ENCODE measurements at places on chromosomes 2 and 18. TPM values are rescaled to one million over a fixed set of nuclear protein-coding genes. Genes with fewer than 3 reads are reported as not detected.

The GKN2 gene
- total RNA-seq: not detected

DNA sequence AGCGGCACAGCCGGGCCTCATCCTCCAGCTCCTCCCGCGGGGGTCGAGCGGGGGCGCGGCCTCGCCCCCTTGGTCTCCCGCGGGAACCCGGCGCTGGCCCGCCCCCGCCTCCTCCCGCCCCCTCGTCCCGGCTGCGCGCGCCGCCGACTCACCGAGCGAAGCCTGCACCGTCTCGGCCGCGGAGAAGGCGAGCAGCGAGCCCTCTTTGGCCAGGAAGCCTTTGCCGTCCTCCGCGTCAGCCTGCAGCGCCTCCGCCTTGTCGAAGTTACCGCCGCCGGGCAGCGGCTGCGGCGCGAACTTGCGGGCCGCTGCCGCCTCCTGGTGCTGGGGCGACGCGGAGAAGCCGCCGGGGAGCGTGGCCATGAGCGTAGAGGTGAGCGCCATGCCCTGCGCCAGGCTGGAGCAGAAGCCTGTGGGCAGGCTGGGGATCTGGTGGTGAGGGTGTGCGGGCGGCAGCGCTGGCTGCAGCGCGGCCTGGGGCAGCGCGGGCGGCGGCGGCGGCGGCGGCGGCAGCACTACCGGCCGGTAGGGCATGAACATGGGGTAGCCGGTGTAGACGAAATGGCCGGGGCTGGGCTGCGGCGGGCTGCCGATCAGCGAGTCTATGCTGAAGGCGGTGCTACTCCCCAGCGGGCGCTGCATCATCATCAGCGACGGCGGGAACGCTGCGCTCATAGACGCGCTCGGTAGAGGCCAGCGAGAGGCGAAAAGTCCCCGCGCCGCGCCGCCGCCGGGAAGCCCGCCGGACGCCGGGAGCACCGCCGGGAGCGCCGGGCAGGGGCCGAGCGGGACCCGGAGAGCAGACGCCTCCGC, 683 bp downstream of the GBX2 start:
- DNase-seq: no peak

GRCh38 chr2:14996351-14997014, 364.0 kb downstream of the LRATD1 start:
- DNase-seq: no peak

DNA sequence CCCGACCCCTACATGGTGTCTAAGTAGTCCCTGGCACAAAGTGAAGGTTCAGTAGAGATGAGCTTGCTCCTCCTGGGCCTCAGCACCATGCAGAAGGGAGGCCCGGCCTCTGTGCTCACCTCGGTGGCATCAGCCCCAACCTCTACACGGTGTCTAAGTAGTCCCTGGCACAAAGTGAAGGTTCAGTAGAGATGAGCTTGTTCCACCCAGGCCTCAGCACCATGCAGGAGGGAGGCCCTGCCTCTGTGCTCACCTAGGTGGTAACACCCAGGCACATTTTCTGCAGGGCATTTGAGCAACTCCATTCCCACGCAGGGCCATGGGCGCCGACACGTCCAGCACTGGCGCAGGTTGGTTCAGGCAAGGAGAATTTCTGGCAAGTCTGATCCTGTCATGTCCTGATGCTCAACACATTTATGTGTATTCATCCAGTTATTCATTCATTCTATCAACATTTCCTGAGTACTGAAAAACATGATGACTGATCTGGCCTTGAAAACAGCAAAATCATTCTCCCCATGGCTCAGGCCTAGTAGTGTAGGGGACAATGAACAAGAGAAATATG, 408.2 kb upstream of the MYT1L start:
- no peak for DNase-seq

GRCh38 chr2:121335294-121336290, 50.6 kb upstream of the TFCP2L1 start:
- no peak for DNase-seq

DNA sequence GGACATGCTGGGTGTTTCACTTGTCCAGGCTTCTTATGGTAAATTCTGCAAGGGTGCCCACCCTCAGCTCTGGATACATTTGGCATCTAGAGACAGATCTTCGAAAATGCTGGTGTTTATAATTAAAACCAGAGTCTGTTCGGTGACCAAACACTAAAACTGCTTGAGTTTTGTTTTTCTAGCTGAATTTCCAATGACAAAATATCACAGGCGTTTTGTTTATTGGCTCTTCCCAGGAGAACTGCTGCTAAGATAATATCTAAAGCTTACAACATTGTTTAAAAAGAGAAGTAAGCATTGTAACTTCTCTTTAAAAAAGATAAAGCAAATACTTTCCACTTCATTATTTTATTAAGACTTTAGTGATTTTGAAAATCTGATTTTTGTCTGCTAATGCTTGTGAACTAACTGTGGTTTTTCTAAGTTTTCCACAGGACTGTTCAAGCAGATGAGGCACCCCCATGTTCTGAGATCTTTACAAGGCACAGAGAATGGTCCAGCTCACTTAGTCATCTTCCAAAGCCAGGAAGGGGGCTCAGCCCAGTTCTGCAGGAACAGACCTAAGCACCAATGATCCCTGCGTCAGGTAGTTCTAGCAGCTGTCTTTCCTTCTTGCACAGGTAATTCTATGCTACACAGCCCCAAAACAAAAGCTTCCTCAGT, 94.8 kb upstream of the LTBP1 start:
- no peak for DNase-seq

GRCh38 chr2:234828382-234829073, 123.3 kb upstream of the SH3BP4 start:
- DNase-seq: no peak

- DNase-seq: no peak
Measured at GRCh38 chr2:169344736-169345485, 17.4 kb downstream of the LRP2 start.

GRCh38 chr2:166384774-166385173, 9.0 kb upstream of the SCN9A start:
- DNase-seq: no peak

DNA sequence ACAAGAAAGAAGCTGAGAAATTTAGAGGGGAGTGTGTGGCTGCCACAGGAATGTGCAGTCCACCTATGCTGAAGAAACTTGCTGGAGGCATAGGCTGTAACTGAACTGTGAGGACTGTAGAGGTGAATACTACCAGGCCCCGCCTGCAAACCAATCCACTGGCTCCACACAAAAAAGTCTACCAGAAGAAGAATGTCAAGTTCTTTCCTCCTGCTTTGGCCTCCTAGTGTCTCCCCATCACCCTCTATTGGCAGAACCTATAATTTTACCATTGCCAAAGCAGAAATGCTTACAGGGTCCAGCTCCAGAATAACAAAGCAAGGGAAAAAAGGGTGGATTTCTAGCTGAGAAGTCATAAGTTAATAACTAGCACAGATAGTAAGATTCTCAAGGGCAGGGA, 5.9 kb upstream of the ATP5MC3 start:
- DNase-seq: peak; percentile 21

- DNase-seq: no peak
Measured at GRCh38 chr2:218501665-218502064, 66.5 kb downstream of the USP37 start.

The CRYBA2 gene
- total RNA-seq: not detected

GRCh38 chr2:143083636-143084035, 45.6 kb upstream of the ARHGAP15 start:
- DNase-seq: peak; percentile 15

The IL1B gene
- not detected for total RNA-seq

GRCh38 chr2:34656632-34657031, 1057.5 kb upstream of the FAM98A start:
- no peak for DNase-seq

GRCh38 chr2:2464643-2465042, 133.6 kb upstream of the MYT1L start:
- no peak for DNase-seq

DNA sequence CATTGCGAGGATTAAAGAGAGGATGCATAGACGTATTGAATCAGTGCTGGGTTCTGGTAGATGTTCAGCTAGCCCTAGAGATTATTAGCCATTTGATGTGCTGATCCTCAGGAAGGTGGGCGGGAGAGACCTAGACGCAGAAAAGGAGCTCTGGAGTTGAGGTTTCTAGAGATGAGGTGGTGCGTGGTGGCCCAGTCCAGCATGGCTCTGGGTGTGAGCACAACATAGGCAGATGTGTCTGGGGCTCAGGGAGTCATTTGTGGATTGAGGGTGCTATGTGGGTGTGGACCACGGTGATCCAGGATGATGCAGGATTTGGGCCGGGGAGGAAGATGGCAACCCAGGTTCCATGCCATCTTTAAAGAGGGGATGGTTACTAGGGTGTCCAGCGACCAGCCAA, 102.1 kb downstream of the NEDD4L start:
- DNase-seq: no peak

The SSB gene
- 129 TPM for total RNA-seq

The KLHL29 gene
- total RNA-seq: 2.4 TPM

The ZNF804A gene
- total RNA-seq: not detected

The CFC1 gene
- not detected for total RNA-seq

- no peak for DNase-seq
Measured at GRCh38 chr2:152519581-152519952, 184.6 kb downstream of the FMNL2 start.

The LOXL3 gene
- 0.41 TPM for total RNA-seq

GRCh38 chr2:29261003-29261402, 145.8 kb downstream of the CLIP4 start:
- DNase-seq: no peak

The TCF7L1 gene
- total RNA-seq: not detected

DNA sequence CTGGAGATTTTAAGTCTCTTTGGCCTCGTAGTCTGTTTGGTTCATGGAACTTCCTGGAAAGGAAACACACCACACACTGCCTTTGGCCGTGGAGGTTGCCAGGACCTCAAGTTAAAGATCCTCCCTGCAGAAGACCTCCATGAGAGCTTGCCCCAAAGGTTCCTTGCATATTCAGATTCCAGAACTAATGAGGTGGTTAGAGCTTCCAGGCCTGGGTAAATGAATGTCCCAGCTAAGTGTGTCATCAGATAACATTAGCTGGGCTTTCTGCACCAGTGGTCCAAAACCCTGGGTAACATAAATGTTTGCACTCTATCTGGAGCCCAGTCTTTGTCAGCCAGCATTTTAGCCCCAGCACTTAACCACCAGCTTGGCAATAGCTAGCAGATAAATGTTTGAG, 122.1 kb upstream of the EML6 start:
- DNase-seq: no peak

The TMEFF2 gene
- not detected for total RNA-seq

GRCh38 chr2:241947876-241948275, 78.3 kb downstream of the RTP5 start:
- no peak for DNase-seq

DNA sequence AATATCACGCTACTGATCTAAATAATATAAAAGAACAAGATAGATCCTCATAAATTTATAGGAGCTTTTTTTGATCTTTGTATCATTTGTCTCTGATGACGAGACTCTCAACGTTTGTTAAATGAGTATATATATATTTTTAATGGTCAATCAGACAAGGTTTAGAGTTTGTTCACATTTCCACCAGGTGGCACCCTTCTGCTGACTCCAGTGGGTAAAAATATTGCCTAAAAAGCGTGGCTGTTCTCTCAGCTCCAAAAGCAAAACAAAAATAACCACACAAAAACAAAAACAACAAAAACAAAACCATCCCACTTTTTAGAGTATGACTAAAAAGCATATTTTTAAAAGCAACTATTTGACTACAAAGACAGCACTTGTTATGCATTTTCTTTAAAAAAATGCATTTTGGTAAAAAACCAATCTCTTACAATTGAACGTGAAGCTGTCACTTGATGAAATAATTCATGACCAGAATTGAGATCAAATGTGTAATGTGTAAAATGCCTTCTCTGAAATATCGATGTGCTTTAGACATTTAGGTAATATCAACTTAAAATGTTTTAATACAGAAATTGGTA, 723.2 kb downstream of the DPP10 start:
- peak; percentile 15 for DNase-seq
